ENCODE measurements at places on chromosomes 3 and 15. TPM values are rescaled to one million over a fixed set of nuclear protein-coding genes. Genes with fewer than 3 reads are reported as not detected.

Gene TTBK2
- total RNA-seq = 5.6 TPM

Gene GOLGA6C
- not detected for total RNA-seq

Gene BOC
- 5.3 TPM for total RNA-seq

DNA sequence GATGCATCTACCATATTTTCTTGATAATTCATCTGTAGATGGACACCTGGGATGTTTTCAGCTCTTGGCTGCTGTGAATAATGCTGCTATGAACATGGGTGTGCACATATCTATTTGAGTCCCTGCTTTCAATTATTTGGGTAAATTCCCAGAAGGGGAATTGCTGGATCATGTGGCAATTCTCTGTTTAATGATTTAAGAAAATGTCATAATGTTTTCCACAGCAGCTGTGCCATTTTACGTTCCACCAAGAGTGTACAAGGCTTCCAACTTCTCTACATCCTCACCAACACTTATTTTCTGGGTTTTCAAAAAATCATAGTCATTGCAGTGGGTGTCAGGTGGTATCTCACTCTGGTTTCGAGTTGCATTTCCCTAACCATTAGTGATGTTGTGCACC, 64.4 kb downstream of the NSMCE3 start:
- DNase-seq = no peak

Measured in IMR-90 (cell line).